Esophagus squamous epithelium (tissue), 5 donors: ENCODE measurements at places on chromosomes 7 and 10. TPM values are rescaled to one million over a fixed set of nuclear protein-coding genes. Genes with fewer than 3 reads are reported as not detected.

The C10orf90 gene
- total RNA-seq, result not detected

The ZNF37A gene
- total RNA-seq, result 17.6 TPM

The PRLHR gene
- total RNA-seq, result not detected

The POLR3A gene
- 11.9 TPM for total RNA-seq

The SH2D4B gene
- not detected for total RNA-seq

The WASHC2C gene
- total RNA-seq, result 30.1 TPM

The GATA3 gene
- total RNA-seq, result 1.3 TPM

The DYDC1 gene
- total RNA-seq, result not detected

The MUC3A gene
- total RNA-seq, result not detected

The CC2D2B gene
- total RNA-seq, result 0.22 TPM

The FLNC gene
- total RNA-seq, result 4.3 TPM

The LDB3 gene
- 0.09 TPM for total RNA-seq

The SRPK2 gene
- 27.9 TPM for total RNA-seq

The AKR1D1 gene
- not detected for total RNA-seq

The ARF5 gene
- 207 TPM for total RNA-seq

The RAPGEF5 gene
- total RNA-seq, result 50.5 TPM

The NRG3 gene
- total RNA-seq, result not detected
